GM13977 (cell line): ENCODE measurements at places on chromosomes 1 and 21.
A peak's percentile ranks its signal among the peaks of the same experiment; 100 is the strongest.

GRCh38 chr21:46112725-46113215 lies 14.9 kb downstream of the COL6A2 start:
- DNase-seq: no peak

GRCh38 chr1:200015811-200016210 lies 11.7 kb upstream of the NR5A2 start:
- no peak for DNase-seq

DNA sequence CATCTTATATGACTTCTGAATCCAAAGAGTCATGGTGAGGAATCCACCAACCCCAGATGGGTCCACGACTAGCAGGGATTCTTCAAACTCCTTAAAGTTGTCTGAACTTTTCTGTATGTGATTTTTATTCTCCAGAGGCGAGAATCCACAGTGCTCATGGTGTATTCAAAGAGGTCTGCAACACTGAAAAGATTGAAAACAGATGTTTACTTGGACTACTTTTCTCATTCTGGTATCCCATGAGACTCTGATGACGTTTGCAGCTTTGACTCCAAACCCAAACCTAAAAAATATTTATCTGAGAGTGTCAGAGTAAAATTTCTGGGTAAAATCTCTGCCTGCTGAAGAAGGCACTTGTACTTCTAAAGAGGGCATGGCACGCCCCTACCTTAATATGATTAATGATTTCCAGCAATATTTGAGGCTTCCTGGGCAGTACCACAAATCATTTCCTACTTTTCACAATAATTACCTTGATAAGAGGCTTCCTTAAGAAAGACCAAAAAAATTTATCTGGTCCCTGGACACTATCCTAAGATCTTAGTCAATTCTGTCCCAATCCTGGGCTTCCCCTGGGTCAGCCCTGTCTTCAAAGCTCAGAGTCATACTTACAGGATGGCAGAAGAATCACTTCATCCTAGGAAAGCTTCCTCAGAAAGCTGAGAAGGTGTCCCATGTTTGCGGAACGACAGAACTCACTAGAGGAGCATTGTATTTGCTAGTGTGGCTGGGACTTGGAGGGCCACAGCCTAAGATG lies 76.5 kb upstream of the MAP10 start:
- no peak for DNase-seq

GRCh38 chr1:157326173-157326859 lies 188.1 kb upstream of the ETV3 start:
- DNase-seq: no peak

GRCh38 chr1:206709322-206709721 lies 24.6 kb downstream of the MAPKAPK2 start:
- no peak for DNase-seq

- DNase-seq: no peak
Observed at GRCh38 chr1:69728206-69728605, 160.5 kb downstream of the LRRC7 start.

DNA sequence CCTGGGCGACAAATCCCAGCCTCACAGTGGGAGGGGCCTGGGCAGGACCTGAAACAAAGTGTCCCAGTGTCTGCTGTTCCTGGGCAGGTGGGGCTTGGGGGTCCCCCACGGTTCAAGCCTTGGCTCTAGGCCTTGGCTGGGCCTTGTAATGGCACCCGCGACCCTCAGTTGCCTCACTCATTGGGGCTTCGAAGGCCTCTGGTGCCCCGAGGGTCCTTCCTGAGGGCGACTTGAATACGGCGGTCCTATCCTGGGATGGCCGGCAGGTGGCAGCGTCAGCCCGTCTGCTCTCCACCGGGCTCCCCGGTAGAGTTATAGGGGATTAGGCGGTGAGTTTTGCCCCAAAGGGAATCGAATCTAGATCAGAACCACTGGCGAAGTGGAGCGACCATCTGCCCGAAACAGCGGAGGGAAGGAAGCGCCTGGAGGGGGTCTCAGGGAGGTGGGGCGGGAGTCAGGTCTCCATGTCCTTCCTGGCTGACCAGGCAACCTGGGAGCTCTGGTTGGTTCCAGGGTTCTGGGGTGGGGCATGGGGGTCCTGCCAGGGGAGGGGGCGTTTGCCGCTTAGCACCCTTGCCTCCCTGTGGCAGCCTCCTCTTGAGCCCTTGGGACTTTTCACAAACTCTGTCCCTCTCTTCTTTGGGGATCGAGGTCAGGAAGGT lies 2.1 kb upstream of the PEX10 start:
- DNase-seq: peak; percentile 91

GRCh38 chr1:55347866-55348265 lies 132.7 kb upstream of the USP24 start:
- no peak for DNase-seq

GRCh38 chr1:93501399-93501798 lies 53.5 kb downstream of the FNBP1L start:
- no peak for DNase-seq

DNA sequence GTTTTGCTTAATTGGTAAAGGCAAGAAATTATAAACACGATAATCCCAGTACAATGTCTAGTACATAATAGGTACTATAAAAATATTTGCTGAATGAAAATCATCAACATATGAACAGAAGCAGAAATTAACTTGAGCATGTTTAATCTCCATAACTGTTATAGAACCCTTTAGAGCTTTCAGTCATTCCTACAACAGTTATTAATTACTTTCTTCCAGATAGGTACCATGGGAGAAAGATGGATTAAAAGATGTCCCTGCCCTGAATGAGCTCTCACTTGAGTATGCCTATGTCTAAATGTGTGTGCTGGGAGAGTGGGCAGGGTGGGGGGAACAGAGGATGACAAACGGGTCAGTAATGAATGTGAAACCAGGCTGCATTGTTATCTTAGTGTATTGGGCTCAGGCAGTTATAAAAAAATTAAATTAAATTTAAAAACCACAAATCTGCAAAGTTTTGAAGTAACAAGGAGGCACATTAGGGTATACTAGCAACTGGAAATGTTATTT lies 2.4 kb downstream of the EPS15 start:
- no peak for DNase-seq

- DNase-seq: no peak
Observed at GRCh38 chr1:5970610-5971273, 21.5 kb downstream of the NPHP4 start.

DNA sequence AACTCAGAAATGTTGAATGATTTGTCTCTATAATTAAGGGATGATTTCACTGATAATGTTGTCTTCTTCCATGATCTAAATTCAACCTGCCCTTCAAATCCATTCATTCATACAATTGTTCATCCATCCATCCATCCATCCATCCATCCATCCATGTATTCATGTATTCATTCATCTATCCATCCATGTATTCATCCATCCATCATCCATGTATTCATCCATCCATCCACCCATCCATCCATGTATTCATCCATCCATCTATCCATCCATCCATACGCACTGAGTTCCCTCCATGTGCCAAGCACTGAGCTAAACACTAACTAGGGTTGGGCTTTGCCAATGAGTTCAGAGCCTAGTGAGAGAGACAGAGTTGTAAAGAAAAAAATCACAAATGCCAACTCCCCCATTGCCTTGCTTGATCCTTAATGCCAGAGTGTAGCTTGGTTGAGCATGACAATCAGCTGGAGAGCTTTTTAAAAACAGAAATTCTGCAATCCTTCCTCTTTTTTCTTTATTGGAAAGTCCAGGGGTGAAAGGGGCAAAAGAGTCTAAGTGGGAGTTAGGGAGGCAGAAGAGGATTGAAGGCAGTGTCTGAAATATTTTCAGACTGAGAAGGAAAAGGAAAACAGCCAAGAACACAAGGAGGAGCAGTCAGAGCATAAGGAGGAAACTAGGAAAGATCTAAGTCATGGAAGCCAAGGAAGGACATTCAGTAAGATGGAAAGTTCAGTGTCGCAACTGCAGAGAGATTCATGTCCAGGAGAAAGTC lies 92.4 kb upstream of the ERG start:
- DNase-seq: no peak

GRCh38 chr1:182803846-182804245 lies 14.3 kb downstream of the NPL start:
- no peak for DNase-seq

DNA sequence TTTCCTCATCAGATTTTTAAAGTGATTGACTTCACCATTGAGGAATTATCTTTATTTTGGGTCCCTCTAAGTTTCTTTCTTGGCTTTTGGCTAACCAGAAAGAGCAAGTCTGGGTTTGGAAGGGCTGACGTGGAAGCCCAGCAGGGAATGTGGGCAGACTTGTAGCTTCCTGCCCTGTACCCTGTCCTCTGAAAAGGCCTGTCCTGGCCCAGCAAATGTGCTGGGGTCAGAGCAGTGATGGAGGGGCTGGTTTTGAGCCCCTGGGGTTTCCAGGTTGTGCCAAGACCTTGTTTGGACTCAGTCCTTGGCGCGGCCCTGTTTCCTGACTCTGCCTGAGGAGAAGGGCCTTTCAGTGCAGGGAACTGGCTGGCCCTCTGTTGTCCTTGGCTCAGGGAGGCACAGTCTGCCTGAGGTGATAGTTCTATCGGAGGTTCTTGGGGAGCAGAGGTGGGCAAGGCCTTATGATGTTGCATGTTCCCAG lies 72.1 kb downstream of the UCK2 start:
- no peak for DNase-seq

DNA sequence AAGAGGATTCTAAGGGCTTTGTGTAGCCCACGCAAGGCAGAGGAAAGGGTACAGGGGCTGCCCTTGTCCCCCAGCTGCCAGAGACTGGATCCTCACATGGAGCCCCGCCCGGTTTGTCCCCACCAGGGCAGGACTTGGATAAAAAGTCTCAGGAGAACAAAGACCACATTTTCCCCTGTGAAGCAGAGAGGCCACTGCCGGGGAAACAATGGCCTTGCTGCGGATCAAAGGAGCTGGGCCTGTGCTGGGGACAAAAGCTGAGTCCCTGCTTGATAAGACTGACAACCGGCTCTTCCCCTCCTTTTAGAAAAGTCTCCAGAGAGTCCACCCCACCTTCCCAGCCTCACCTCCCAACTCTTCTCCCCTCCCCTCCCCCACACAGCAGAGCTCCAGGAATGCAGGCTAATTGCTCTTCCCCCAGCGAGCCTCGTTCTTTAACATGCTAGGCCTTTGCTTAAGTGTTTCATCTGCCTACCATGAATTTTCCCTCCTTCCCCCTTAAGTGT lies 142.4 kb downstream of the PLPP3 start:
- DNase-seq: no peak

DNA sequence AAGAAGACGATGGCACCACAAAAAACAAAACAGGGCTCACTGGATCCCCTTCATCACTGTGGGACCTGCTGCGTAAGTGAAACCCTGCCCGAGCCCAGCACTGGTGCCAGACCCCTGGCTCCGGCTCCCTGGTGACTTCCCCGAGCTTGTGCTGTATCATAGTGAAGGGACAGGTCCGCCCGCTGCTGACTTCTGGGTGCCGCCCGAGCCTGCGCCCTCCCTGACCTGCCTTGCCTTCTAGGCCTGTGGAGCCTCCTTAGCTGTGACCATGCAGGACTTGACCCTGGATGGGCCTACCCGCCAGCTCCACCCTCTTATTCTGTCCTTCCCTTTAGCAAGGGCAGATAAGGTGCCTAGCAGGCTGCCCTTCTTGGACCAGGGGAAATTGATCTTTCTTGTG lies 7.9 kb downstream of the TEX35 start:
- no peak for DNase-seq

DNA sequence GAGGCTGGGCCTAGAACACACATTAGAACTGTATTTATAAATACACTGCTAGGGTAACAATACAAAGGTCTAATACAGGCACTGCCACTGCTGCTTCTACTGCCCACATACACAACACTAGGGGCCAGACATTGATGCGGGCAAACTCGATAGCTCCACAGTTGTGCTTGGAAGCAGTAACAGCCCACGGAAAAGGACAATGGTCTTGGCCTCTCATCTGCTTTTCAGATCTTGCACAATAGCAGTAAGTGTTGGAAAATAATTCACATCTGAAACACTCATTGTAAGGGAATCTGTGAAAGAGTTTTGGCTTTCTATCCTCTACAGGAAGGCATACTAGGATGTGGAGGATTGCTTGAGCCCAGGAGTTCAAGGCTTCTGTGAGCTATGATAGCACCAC lies 6.9 kb upstream of the SPOCD1 start:
- DNase-seq: no peak

GRCh38 chr1:11046270-11046566 lies 821 bp downstream of the MASP2 start:
- DNase-seq: no peak

DNA sequence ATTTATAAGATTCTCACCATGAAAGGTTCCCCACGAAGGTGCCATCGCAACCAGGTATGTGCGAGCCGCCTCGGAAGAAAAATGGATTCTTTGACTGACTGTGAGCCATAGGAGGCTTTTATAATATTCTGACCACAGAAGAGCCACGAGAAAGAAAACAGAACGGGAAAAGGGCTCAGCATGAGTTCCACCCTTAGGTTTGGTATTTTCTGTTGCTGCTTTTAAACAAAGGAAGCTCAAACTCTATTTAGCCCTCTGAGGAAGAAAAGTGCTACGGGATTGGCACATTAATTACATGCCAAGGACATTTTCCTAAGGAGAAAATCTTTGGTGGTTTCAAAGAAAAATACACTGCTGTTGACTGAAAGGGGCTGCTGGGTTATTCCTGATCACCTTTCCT lies 39.3 kb downstream of the MIS18A start:
- DNase-seq: no peak

DNA sequence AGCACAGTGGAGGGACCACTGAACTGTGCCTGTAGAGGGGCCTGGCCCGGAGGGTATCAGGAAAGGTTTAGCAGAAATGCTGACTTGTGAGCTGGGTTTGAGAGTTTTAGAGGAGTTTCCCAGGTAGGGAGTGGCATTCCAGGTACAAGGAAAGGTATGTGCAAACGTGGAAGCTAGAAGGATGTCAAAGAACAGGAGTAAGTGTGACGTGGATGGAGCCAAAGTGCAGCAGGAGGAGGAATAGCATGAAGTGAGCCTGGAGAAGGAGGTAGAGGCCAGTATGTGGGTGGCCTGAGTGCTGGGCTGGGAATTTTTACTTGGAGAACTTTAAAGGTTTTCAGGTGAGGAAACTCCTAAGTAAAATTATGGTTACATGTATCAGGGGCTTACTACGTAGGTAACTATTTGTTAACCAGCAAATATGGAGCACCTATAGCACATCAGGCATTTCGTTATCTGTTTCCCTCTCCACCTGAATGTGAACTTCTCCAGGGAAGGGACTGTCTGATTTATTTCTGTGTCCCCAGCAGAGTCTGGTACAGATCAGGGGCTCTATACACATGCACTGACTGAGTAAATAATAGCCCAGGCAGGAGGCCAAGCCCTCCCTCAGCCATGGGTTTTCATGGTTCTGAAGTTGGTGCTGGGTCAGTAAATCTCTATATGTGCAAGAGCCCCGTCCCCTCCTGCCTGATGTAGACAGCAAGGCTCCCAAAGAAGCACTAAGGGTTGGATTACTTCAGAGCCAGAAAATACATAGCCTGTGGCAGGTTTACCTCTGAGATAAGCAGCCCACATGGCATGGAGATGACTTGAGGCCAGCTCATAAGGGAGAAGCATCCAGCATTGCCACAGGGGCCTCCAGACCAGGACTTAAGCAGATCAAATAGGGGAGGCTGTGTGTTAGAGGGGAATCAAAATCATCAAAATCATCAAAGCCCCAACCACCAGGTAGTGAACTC lies 43.4 kb downstream of the CDCP2 start:
- no peak for DNase-seq

GRCh38 chr1:62905309-62905708 lies 121.4 kb downstream of the ATG4C start:
- no peak for DNase-seq
